ENCODE measurements at places on chromosomes 3 and 15.

- DNase-seq, result no peak
Observed at GRCh38 chr3:61227799-61228198, 23.5 kb downstream of the FHIT start.

- DNase-seq, result no peak
Observed at GRCh38 chr3:38368238-38368637, 21.7 kb downstream of the XYLB start.

- no peak for DNase-seq
Observed at GRCh38 chr3:117545484-117545883, 835.9 kb downstream of the TUSC7 start.

GRCh38 chr15:39592500-39592899, 11.6 kb downstream of the THBS1 start:
- DNase-seq, result no peak

GRCh38 chr3:122784436-122784835, 9.2 kb downstream of the HSPBAP1 start:
- DNase-seq, result no peak

DNA sequence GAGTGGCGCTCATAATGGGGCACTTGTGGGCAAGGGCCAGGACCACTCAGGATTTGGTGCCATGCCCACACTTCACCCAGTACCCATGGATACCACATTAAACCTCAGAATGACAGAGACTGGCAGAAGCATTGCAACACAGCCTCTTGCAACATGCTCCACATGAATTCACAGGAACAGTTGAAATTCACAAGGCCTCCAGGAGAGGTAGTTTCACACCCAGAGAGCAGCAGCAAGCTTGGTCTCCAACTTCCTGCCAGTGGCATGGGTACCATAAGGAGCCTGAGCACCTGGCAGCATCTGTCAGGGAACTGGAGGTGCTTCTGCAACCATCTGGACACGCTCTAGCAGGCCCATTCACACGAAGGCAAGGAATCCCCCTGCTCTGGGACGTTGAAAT, 101.0 kb downstream of the OSBPL10 start:
- no peak for DNase-seq

DNA sequence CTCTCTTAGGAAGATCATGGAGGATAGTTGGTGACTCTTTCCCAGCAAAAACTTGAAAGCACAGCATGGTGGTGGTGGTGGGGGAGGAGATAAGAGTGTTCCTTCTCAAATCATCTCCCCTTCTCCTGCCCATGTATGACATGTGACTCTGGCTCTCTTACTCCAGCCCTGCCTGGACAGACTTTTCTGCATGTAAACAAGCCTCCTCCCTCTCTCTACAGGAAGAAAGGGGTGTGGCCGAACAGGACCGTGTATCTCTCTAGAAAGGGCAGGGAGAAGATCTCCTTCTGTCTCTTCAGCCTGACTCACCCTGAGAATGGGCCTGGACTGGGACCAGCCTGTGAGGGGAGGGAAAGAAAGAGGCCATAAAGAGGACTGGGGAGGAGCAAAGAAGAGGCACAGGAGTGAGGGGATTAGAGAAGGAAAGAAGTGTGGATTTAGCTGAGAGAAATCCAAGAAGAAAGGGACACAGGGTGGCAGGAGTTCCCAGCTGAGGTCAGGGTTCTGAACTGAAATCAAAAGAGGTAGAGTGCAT, 1.5 kb downstream of the CELF6 start:
- no peak for DNase-seq

DNA sequence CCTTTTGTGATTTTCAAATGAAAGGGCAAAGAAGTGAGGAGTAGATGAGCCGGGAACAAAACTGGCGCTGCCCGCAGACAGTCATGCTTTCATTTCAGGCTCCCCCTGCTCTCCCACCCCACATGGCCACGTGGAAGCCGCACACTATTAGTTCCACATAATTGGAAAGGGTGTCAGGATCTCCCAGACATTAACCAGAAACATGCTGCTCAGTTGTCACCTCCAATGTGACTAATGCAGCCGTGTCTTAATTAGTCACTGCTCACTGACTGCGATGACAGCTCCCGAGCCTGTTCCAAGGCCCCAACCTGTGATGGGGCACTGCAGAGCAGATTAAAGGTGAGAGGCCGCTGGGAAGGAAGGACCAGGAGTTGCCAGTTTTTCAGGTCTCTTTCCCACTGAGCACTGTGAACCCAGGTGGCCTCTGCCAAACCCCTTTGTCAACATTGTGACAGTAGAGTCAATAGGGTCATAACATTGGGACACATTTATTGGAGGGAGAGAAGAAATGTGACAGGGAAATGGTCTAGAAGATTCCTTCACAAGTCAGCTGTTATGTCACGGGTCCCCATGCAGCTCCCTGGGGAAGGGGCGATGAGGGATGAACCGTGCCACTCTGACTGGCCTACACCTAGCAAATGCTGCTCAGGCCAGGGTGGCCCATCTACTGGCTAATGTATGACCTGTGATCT, 38.6 kb upstream of the SFMBT1 start:
- no peak for DNase-seq

GRCh38 chr3:60423556-60423955, 827.7 kb downstream of the FHIT start:
- DNase-seq, result no peak

- DNase-seq, result no peak
Observed at GRCh38 chr15:93929375-93930094, 301.8 kb upstream of the MCTP2 start.

- no peak for DNase-seq
Observed at GRCh38 chr3:132872711-132873110, 150.5 kb upstream of the NPHP3 start.

DNA sequence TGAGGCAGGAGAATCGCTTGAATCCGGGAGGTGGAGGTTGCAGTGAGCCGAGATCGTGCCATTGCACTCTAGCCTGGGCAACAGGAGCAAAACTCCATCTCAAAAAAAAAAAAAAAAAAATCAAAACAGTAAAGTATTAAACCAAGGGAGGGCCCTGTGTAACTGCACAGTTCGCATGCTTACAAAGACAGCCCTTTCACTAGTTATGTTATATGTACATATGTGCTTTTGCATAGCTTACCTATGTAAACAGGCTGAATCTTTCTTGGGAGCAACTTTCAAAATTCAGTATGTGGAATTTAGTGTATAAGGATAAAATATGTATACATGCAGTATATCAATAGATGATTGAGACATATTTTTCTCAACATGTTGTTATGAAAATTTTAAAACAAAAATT, 16.1 kb upstream of the SLMAP start:
- no peak for DNase-seq

- DNase-seq, result no peak
Observed at GRCh38 chr3:114110439-114110838, 53.9 kb downstream of the QTRT2 start.

GRCh38 chr15:90479656-90480055, 50.1 kb upstream of the CRTC3 start:
- DNase-seq, result no peak

GRCh38 chr3:62161371-62161770, 212.0 kb downstream of the FEZF2 start:
- DNase-seq, result no peak

GRCh38 chr15:61992518-61992917, 67.7 kb downstream of the VPS13C start:
- DNase-seq, result no peak

DNA sequence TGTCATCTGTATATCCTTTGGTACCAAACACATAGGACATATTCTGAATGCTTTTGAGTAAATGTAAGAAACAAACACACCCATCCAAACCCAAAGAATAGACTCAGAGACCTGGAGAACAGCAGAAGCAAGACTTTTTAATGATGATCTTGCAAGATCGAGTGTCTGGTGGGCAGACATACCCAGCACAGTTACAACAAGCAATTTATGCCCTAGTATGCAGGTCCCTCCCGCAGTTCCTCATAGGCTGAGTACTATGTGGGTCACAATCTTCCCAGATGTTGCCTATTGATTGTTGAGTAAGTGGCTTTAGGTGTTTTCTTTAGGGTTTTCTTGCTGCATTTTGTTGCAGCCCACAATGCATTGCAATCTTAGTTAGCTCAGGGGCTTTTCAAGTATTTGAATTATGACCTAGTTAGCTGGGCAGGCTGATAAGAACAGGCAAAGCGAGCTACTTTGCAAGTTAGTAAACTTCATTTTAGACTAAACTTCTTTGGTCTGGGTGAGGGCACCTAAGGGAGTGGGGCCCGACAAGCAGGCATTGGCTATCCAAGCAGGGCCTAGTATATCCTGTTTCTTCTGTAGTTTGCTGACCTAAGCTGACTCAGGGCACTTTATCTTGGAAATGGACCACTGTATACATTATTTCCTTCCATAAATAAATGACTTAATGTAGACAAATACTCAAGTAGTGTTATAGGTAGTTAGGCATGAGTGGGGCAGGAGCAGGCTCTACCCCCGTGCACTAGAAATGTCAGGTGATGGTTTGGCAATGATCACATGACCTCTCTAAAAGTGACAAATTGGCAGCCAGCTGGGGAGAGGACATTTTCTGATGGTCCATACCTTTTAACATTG, 87.3 kb upstream of the LIPC start:
- DNase-seq, result no peak

DNA sequence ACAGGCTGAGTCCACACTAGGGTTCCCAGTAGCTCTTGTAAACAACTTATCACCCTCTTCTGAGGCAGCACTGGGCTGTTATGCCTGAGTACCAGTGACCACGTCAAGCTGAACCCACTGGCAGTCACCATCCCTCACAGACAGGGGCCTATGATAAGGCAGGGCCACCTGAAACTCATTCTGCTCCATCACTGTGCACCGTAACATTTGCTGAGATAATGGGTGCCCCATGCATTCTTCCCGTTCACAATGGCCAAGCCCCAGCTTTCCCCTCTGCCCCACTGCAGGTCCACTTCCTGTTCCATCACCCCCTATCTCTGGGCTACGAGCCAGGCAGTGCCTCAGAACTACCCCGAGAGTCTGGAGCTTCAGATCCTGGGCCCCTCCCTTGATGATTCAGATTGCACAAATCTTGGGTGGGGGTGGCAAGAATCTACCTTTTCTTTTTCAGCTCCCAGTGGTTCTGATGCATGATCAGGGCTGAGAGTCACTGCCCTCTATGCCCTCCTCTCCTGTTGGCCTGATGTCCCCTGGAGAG, 158.0 kb downstream of the RAB11A start:
- DNase-seq, result no peak
